Peyer's patch (tissue), 4 donors: ENCODE measurements at places on chromosomes 6 and 20. TPM values are rescaled to one million over a fixed set of nuclear protein-coding genes. Genes with fewer than 3 reads are reported as not detected.

Gene TREM1
- total RNA-seq, result not detected

Gene GSTA1
- total RNA-seq, result 1,400 TPM

Gene SPATA25
- total RNA-seq, result 15.8 TPM

Gene APOBEC2
- total RNA-seq, result not detected

GRCh38 chr6:150898399-150899170 lies 33.1 kb downstream of the MTHFD1L start:
- no peak for DNase-seq

Gene OOEP
- not detected for total RNA-seq

DNA sequence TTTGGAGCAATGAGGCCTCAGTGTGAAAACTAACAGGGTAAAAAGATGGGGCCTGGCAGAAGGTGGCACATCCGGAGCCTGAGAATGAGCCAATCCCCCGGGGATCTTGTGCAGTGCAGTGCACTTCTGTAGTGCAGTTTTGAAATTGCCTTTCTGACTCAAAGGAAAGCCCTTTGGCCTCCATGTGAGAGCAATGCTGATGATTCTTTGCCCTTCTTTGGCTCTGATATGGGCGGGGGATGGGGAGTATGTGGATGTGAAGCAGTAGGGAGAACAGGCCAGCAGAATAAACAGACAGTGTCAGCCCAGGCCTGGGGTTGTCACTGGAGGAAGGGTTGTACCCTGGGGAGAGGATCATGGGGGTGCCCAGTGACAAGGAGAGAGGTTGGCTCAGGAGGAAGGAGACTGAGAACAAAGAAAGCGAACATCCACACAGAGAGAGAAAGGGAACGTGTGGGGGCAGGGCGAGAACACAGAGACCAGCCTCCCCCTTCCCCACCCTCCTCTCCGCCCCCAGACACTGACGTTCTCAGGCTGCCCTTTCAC lies 351.2 kb downstream of the CDC5L start:
- no peak for DNase-seq

GRCh38 chr6:13883966-13884365 lies 40.8 kb upstream of the RNF182 start:
- DNase-seq, result no peak

DNA sequence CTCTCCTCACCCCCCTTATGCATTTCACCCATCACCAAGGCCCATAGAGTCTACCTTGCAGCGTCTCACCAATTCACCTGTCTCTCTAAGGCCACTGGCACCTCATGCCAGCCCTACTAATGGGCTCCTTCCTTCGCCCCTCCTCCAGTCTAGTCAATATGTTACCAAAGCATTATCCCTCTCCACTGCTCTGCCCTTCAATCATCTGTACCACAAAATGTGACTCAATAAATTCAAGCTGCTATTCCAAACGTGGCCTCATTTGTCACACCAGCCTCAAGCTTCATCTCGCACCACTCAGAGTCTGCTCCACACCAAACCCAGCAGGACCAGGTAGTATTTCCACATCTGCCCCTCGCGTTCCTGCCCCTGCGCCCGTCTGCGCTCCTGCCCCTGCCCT lies 21.8 kb upstream of the RPS6KA2 start:
- DNase-seq, result no peak

DNA sequence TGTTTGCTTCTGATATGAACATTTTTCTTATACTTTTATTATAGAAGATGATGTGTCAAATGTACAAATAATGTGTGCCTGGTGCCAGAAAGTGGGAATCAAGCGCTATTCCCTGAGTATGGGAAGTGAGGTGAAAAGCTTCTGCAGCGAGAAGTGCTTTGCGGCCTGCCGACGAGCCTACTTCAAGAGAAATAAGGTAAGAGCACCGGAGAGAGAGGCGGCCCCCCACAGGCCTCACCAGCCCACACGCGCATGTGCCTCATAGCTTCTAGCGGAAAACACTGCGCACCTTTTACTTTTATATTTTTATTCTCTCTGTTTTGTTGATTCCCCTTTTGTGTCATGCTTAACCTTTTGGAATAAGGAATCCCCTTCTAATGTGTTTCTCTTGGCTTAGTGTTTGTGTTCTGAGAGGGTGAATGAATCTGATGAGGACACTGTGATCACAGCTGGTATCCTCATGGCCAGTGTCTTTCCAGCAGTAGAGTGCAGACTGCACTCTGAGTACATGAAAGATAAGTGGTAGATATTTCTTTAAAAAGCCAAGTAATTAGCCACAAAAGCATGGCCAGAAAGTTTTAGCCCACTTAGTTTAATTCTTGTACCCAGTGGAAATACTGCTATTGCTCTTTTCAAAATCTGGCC lies 43.6 kb downstream of the SOBP start:
- no peak for DNase-seq

DNA sequence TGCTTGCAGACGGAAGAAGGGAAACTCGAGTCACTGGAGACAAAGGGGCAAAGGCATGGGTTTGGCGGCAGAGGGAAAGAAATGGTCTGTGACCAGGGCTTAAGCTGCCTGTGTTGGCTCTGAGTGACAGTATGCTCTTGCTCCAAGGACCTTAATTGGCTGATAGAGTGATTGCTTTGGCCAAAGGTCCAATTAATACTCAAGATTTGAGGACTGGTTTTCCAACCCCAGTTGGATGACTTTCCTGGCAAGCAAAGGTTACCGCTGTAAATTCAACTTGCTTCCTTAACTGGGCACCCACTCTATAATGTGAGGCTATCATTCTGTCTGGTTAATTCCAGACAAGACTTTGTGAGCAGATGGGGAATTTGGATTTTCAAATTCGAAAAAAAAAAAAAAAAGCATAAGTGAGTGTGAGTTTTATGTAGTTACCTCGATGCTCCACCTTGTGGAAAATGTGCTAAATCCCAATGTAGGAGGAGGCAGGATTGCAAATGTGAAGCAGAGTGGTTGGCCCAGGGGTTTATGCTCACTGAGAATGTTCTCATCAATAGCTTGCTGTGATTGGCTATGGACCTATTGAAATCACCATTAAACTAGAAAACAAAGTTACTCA lies 150.7 kb upstream of the GMDS start:
- no peak for DNase-seq

GRCh38 chr6:135256866-135257265 lies 75.8 kb downstream of the MYB start:
- DNase-seq, result no peak

GRCh38 chr6:18390476-18390875 lies 3.3 kb downstream of the RNF144B start:
- DNase-seq, result no peak

Gene OR2J3
- total RNA-seq, result not detected
